H54 (cell line): ENCODE measurements at places on chromosomes 5 and 9.

GRCh38 chr9:86924206-86924605, 23.1 kb downstream of the GAS1 start:
- DNase-seq = no peak

DNA sequence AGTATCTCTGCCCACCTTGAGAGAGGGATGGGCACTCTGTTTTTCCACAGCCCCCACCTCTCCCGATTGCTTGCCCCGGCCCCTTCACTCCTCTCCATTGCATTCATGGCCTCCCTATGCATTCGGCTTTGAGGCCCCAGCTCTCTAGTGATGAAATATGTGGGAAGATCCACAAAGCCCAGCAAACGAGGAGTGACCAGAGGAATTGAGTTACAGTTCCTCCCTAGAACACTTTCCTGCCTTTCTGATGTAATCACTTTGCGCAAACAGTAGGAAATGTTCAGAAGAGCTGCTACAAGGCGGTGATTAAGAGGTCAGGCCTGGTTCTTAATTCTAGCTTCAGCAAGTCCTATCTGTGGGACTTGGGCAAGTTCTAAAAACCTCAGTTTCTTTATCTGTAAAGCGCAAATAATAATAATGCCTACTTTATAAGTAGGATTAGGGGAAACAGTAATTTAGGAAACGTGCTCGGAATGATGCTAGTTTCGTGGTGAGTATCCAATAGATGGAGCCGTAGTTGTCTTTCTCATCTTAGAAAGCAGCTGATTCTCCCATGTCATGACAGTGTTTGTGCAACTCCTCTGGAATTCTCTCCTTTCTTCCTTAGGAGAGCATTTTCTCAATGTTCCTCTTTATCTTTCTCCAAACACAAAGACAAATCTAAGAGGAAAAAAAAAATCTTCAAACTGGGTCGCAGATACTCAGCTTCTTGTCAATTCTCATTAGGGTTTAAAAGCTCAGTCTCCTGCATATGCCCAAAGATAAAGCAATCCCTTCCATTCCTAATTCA, 99.5 kb upstream of the MSX2 start:
- no peak for DNase-seq

- DNase-seq = no peak
Observed at GRCh38 chr9:37119360-37119759, 1.0 kb upstream of the ZCCHC7 start.

DNA sequence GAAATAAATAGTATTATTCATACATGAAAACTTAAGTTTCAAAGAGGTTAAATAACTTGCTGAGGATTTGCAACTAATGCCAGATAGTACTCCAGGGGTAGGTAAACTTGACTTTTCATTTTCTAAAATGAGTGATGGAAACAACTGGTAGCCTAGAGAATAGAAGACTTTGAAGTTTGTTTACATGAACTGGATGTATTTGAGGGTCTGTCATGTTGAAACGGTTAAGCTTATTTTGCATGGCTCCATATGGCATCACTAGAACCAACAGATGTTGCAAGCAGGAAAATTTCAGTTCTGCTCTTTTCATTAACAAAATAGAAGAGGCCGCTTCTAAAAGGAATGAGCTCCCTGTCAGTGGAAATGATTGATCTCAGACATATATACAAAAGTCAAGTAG, 105.1 kb upstream of the SGCD start:
- DNase-seq = no peak

DNA sequence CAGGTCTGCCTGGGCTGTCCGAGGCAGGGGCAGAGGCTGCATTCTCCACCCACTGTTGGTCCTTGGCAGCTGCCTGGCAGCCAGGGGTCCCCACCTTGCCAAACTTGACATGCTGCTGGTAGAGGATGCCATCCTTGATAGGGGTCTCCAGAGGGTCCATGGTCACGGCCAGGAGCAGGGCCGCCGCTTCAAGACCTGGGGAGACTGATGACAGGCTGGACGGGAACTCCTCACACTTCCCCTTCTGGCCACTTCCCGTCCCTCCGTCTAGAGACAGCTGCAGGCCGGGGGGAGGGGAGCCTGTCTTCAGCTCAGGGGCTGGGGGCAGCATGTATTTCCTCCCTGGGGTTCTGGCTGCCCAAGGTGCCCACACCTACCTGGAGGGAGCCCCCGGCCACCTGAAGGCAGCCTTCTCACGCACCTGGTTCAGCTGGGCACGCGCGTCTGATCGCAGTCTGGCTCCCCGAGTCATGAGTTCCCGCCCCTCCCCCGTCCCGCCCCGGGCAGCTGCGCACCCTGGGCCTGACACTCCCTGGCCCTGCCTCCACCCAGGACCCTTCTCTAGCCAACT, at the start of gene DOK3:
DOK3 (minus strand) TSS at position 446 of the 571 bp plus-strand sequence; CDS start at position 160, 286 bp downstream.
- no peak for DNase-seq

DNA sequence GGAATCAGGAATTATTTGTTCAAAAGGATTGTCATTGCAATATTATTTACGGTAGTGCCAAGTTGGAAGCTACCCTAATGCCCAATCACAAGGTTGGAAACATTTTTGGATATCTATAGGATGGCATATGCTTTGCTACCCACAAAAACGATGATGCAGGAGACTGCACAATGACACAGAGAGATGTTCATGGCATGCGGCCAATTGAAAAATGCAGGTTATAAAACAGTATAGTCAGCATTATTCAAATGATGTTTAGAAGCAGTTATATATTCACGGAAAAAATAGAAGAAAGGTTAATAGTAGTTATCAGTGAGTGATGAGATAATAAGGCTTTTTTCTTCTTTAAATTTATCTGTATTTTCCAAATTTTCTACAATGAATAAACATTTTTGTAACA, 5.9 kb upstream of the ACSL6 start:
- DNase-seq = no peak

GRCh38 chr9:94139672-94140417, 55.6 kb downstream of the PTPDC1 start:
- peak; percentile 97 for DNase-seq
